Activated CD8-positive, alpha-beta memory T cell treated with anti-CD3 and anti-CD28 coated beads for 4 hours (primary cell): ENCODE measurements at places on chromosomes 2 and 18.
A peak's percentile ranks its signal among the peaks of the same experiment; 100 is the strongest.

GRCh38 chr2:219706823-219707281 is 79.4 kb downstream of the SLC4A3 start:
- no peak for DNase-seq

DNA sequence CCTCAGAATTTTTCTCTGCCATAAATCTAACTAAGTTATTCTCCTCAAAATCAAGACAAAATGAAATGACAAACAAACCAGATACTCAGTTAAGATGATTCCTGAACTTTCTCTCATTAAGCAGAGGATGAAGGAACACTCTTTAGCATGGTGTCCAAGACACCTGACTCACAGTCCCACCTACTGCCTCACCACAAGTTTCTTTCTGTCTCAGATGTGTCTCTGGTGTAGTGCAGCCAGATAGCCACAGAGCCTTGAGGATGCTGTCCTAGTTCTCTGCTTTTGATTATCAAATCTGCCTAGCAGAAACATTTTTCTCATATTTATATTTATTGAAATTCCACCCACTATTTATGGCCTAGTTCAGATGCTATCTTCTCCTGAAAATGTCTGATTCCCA is 103.6 kb upstream of the TMEM200C start:
- DNase-seq = no peak

- DNase-seq = no peak
These were observed 15.3 kb downstream of the ETAA1 start for GRCh38 chr2:67412424-67412823.

- DNase-seq = no peak
These were observed 687.6 kb upstream of the HS6ST1 start for GRCh38 chr2:129006135-129006886.

DNA sequence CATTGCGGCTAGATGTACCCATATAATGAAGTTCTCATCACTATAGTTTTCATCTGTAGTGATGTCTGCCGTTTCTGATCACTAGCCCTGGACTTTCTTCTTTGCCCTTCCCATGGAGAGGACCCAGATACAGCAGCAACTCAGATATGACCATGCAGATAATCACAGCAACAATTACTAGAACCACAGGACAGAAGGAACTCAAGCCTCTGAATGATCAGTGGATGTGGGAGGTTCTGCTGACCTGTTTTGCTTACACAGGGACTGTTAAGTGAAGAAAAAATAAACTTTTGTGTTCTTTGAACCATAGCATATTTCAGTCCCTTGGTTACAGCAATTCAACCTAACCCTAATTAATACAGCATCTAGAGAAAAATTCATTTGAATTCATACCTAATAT is 62.7 kb downstream of the ACVR1 start:
- DNase-seq = no peak

GRCh38 chr2:111201214-111201613 is 80.5 kb downstream of the BCL2L11 start:
- no peak for DNase-seq

DNA sequence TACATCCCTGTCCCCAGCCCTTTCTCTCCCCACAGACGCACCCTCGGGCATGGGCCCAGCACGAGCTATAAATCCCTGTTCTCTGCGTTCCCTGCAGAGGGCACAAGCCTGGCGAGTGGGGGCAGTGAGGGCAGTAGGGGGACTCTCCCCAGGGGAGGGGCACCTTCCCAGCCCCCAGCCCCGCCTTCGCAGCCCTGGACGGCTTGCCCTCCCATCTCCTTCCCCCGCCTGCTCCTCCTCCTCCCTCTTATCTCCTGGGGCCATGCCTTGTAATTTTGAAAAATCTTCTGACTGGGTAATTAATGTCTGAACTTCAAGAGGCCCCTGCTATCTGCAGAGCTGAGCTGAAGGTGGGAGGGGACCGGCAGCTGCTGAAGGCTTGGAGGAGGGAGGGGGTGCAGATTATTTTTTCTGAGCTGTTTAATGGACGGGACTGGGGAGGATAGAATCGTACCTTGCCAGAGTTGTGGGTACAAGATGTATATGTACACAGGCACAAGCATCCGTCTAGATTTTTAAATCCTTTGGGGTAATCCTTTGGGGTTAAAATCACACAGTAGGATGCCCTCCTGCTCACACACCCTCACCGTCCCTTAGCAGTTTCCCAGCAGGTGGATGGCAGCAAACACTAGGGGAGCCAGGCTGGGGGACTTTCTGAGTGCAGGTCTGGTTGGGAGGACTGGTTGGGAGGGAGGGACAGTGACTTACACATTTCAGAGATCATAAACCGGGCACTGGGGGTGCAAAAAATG is 121.9 kb downstream of the SMAD7 start:
- DNase-seq = no peak

- no peak for DNase-seq
These were observed 103.5 kb downstream of the NYAP2 start for GRCh38 chr2:225502971-225503370.

DNA sequence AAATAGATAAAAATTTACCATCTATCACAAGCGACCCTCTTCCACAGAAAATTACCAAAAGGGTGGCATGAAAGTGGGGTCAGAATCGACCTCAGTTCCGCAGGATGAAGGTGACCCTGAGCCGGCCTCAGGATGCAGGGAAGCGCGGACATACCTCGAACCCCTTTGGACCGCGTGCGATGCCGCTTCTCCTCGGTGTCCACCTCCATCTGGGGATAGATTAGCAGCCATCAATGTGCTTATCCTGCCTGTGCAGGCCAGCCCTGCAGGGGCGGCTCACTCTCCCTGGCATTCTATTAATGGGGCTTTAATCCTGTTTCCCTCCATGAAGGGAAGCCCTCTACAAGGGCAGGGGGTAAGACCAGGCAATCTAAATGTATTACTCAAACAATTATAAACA is 235.3 kb upstream of the PXDN start:
- DNase-seq = no peak

GRCh38 chr2:9441556-9441955 is 18.1 kb downstream of the CPSF3 start:
- DNase-seq = no peak

- no peak for DNase-seq
These were observed 507.4 kb upstream of the MYT1L start for GRCh38 chr2:2838548-2838845.

DNA sequence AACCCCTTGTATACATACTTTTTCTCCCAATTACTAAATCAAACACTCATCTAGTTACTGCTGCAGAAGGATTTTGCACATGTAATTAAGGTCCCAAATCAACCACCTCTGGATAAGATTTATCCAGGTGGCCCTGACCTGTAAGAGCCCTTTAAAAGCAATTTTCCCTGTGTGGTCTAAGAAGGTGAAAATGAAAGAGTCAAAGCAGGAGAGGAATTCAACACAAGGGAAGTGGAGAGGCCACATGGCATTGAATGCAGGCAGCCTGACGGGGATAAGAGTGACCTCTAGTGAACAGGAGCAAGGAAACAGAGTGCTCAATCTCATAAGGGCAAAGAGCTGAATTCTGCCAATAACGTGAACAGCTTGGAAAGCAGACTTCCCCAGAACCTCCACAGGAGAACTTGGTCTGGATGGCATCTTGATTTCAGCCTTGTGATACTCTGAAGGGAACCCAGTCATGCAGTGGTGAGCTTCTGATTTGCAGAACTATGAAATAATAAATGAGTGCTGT is 27.2 kb downstream of the PPP3R1 start:
- no peak for DNase-seq

GRCh38 chr2:44822174-44822573 is 119.3 kb upstream of the SIX3 start:
- no peak for DNase-seq

GRCh38 chr2:67516362-67516761 is 119.2 kb downstream of the ETAA1 start:
- no peak for DNase-seq

DNA sequence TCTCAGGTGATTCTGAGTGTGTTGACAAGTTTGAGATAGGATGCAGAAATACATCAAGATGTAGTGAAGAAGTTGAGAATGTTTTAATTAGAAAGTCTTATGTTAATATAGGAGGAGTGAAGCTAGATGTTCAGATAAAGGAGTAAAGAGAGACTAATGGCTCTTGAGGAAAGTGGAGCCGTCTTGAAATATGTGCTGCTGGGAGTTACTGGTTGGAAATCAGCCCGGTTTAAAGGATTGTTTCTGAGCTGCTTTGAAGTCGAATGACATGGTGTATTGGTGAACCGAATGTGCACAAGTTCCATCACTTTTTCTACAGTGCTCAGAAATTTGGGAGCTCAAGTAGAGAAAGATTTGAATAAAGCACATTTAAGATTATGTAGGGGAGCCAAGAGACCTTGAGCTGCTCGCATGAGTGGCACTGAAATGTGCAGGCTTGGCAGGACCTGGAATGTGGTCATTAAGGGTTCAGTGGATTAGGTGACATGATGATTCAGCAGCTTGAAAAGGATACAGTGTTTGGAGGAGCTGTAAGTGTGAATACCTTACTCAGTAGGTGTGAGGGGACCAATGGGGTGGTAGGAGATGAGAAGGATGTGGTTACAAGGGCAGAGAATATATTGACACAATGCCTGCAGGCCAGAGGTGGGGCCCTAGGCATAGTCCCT is 68.6 kb downstream of the CAB39 start:
- DNase-seq = peak; percentile 7

DNA sequence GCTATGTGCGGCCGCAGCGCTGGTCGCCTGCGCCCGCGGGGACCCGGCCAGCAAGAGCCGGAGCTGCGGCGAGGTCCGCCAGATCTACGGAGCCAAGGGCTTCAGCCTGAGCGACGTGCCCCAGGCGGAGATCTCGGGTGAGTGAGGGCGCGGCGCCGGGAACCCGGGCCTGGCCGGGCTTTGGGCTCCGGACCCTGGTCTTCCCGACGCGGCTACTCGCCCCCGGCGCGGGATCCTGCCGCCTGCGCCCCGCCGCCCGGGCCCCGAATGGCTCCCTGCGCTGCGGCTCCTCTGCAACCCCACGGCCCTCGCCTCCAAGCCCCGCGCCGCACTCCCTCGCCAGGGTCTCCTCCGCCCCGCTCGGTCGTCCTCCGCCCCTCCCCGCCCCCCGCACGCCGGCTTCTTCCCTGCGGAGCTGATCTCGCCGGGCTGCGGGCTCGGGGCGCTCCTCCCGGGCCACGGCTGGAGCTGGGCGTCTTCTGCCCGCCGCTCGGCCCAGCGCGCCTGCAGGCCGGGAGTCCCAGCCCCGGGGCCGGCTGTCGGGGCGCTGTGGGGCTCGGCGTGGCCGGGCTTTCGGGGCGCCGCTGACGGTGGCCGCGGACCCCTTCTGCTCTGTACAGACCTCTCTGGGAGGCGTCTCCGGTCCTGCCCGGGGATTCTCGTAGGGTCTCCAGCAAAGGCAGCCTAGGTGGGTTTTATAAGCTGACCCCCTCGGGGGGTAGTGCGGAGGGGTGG is 652 bp downstream of the GPC1 start:
- DNase-seq = no peak

DNA sequence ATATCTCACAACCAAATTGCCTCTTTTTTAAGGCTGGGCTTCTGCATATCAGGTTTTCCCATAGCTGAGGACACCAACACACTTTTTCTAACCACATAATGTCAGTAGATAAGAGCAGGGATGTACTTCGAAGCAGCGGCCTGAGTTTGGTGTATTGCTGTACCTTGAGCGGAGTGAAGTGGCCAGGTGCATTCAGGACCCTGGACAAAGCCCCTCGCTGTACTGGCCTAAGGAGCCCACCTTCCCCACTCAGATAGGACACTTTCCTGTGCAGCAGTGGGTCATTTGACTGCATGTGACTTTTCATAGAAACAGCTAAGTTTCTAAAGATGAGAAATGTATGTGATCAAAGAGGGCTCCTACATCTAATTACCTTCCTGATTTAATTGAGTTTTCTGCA is 212.5 kb downstream of the GBX2 start:
- DNase-seq = no peak

DNA sequence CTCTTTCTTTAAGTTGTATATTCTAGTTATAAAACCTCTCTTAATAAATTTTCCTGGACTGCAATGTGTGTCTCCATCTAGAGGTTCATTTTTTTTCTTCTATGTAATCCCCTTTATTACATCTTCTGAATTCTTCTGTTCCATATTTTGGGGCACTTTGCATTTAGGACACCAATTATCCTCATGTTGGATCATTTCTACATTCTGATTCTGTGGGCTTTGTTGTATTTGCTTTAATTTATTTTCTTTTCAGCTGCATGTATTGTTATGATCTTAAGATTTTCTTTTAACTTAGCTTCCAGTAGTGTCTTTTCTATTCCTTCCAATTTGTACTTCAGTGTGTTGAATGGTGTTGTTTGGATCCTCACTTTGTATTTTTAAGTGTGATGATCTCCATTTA is 5.2 kb upstream of the SKA1 start:
- no peak for DNase-seq

- no peak for DNase-seq
These were observed 16.1 kb downstream of the CPSF3 start for GRCh38 chr2:9439536-9439935.

- DNase-seq = no peak
These were observed 6.0 kb downstream of the FBXO15 start for GRCh38 chr18:74141667-74142066.

GRCh38 chr2:7417845-7418742 is 500.9 kb downstream of the RNF144A start:
- DNase-seq = no peak

DNA sequence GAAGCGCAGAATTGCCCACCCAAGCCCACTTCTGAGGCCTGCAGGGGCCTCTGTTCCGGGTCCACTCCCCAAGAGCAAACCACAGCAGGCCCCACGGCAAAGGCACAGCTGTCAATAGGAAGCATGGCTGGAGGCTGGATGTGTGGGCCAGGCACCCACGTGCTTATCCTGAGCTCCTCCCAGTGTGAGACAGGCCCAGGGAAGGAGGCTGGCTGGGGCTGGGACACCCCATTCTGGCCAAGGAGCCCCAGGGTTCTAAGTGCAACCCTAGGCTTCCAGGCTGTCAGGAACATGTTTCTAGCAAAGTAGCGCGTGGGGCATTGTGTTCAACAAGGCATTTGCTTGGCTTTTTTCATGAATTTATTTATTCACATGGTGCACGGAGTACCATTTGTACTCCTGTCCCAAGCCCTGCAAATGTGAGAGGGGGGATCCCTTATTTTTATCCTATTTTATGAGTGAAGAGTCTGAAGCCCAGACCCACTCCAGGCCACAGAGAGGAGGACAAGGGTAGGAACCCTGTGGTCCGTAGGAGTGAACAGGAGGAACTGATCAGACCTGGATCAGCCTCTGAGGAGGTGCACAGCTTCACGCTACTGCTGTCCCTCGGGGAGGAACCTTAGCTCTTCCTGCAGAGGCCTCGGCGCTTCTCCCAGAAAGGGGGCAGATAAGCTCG is 6.1 kb upstream of the RAB17 start:
- no peak for DNase-seq

GRCh38 chr2:144480285-144480684 is 39.6 kb downstream of the ZEB2 start:
- no peak for DNase-seq

GRCh38 chr2:58677748-58678147 is 436.6 kb upstream of the FANCL start:
- no peak for DNase-seq

GRCh38 chr2:220687231-220687843 is 884.8 kb downstream of the EPHA4 start:
- DNase-seq = peak; percentile 12

- no peak for DNase-seq
These were observed 235.6 kb upstream of the EPHA4 start for GRCh38 chr2:221807706-221808105.

GRCh38 chr2:177106212-177106611 is 106.4 kb upstream of the HNRNPA3 start:
- DNase-seq = no peak

- no peak for DNase-seq
These were observed 12.3 kb upstream of the CHST10 start for GRCh38 chr2:100429726-100430125.
